Anterior cingulate cortex (tissue), 58 donors: ENCODE measurements at places on chromosomes 16 and 17.
A peak's percentile ranks its signal among the peaks of the same experiment; 100 is the strongest.

- DNase-seq, result no peak
Observed at GRCh38 chr17:16085066-16085699, 85.6 kb downstream of the TTC19 start.

DNA sequence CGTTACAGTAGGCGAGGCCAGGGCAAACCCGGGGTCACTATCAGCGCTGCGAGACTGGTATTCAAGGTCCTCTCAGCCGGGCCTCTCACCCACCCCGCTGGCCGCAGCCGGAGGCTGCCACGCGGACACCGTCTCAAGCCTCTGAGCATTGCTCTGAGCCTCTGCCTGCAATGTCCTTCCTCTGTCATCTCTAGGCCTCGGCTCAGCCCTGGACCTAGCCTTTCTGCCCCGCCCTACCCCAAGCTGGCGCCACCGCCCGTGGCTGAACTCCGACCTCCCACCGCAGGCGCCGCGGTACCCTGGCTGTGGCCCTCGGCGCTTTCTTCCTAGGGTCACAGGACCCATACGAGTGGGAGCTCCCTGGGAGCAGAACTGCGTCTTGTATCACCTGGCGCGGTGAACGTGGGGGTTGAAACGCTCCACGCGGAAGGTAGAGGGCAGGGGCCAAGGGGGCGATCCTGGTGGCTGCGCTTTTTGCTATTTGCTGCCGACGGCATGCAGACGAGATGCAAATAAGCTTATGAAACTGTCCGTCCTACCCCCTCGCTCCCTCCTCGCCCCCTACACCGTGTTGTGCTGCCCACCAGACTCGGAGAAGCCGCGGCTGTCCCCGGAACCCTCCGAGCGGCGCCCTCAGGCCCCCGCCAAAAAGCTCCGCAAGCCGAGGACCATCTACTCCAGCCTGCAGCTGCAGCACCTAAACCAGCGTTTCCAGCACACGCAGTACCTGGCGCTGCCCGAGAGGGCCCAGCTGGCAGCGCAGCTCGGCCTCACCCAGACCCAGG is 3.7 kb downstream of the DLX4 start:
- DNase-seq, result no peak

- no peak for DNase-seq
Observed at GRCh38 chr16:57367116-57367752, 5.1 kb upstream of the CX3CL1 start.

DNA sequence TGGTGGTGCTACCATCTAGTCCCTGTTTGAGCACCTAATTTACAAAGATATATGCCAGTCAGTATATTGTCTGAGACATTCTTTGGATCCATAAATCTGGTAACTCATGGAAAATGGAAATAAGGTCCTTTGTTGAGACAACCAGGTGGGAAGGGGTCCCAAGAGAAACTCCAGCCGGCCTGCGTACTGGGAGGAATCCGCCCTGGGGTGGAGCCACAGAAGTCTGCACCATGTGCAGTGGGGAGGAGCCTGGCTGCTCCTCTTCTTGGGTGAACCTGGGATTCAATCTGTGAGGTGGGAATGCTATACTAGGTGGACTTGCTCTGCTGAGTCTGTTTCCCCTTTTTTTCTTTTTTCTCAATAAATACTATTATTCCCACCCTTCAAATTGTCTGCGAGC is 339.2 kb upstream of the TNRC6C start:
- no peak for DNase-seq

- DNase-seq, result no peak
Observed at GRCh38 chr16:13936596-13937081, 16.7 kb downstream of the ERCC4 start.

DNA sequence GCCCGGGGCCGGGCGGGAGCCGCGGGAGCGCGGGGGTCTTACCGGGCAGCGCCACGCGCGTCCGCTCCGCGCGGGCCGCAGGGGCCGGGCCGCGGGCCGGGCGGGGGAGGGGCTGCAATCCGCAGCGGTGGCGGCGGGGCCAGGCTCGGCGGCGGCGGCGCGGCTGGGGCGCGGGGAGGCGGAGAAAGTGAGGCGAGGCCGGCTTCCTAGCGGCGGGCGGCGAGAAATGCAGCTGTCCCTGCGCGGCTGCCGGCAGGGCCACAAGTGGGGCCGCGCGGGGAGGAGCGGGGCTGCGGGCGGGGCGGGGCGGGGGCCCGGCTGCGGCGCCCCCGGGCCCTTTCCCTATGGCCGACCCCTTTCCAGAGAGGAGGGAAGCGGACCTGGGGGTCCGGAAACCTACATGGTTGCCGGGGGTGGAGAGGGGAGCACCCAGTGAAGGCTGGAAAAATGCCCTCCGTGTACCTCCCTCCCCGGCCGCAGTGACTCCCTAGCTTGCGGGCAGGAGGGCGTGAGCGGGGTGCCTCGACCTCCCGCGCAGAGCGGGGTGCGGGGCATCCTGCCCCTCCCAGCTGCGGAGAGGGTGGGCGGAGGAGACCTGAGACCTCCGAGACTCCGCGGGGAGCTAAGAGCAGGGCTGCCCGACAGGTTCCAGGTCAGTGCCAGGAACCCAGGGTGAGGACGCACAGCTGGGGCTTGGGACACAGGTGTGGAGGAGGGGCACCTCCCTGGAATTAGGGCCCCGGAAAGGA is at the start of gene CUEDC1:
Gene CUEDC1, minus strand, starts transcription at position 230 of the 749 bp plus-strand sequence. CDS start 69,848 bp downstream, outside the sequence.
- DNase-seq, result no peak

DNA sequence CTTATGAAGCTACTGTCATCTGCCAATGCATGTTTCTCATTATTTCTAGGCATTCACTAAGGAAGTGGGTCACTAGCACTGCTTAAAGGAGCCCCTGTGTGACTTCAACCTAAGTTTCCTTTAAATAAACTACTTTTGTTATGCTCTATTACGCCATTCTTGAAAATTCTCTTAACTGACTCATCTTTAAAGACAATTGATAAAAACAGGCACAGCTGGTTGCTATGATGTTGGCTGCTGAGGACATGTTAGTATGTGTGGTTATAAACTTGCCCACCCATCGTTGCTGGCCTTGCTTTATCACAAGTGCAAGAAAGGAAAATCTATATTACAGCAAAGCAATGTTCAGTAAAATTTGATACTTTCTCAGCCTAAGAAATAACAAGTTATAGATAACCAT is 75.8 kb upstream of the CNTNAP4 start:
- no peak for DNase-seq

- DNase-seq, result no peak
Observed at GRCh38 chr16:51630076-51630475, 479.0 kb upstream of the SALL1 start.

- DNase-seq, result no peak
Observed at GRCh38 chr17:4667166-4667565, 25.7 kb upstream of the ALOX15 start.

DNA sequence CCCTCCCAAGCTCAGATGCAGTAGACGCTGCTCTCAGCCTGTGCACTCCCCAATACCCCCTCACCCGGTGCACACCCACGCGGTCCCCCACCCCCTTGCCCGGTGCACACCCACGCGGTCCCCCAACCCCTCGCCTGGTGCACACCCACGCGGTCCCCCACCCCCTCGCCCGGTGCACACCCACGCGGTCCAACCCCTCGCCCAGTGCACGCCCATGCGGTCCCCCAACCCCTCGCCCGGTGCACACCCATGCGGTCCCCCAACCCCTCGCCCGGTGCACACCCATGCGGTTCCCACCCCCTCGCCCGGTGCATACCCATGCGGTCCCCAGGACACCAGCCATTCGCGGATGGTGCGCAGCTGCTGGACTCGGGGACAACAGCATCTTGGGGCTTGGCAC is 19.9 kb upstream of the CYTH1 start:
- no peak for DNase-seq

DNA sequence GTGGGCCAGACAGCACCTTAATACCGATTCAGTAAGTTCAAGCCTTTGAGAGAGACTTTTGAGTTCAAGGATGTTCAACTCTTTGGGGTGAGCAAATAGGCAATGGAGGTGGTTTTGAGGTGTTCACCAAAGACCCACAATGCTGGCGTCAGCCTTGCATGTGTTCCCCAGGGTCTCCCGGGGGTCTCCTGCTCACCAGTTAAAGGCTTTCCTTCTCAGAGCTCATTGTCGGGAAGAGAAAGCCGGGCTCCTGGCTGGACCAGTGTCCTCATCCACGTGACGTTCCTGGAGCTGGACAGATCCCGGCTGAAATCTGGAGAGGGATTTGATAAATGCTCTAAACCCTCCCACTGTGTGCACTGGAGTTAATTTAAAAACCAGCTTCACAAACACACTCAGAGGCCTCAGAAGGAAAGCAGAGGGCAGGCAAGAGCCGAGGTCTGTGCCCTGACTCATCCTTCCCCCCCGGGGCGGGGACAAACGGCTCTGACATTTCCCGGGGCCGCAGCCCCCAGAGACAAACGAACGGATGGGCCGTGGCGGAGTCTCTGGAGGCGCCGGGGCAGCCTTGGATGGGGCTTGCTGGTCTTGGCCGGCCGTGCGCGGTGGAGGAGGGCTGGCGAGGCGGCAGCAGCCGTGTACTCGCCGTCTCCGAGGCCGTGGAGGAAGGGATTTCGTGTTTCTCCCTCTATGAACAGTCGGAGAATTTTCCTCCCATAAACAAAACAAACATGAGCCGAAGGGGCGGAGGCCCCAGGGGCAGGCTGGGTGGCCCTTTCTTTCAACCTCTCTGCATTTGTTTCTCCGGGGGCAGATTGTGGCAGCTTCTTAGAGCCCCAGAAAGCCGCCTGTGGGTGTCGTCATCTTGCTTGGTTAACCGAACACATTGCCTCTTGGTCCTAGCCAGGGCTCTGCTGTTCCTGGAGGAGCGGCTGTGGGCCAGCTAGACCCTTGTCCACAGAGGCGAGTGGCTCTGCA is 94.2 kb downstream of the NTN1 start:
- no peak for DNase-seq

DNA sequence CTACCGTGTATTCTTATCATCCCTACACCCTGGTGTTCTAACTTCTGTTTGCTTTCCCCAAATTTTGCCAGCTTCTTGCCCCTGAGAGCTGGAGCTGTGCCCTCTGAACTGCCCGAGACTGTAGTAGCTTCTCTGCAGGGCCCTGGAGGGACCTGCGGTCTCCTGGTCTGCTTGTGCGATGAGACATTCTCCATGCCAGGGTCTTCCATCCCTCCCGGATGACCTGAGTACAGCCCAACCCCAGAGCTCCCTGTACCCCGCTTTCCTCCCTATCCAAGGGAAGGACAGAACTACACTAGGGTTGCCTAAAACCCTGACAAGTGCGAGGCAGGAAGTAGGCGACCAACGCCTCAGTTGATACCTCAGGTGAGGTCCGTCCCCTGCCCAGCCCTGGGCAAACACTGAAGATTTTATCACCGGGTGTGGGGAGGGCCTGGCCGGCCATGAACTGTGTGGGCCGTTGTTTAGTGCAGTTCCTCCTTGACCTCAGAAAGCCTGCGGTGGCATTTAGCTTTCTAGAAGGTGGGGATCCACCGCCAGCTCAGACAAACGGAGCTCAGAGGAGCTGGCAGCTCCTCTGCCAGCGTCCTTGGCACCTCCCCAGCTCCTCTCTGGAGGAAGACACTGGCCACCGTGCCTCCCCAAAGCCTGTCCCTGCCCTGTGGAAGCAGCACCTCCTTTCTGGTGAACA is 13.7 kb downstream of the CANT1 start:
- DNase-seq, result no peak

- DNase-seq, result no peak
Observed at GRCh38 chr17:75366432-75366831, 39.0 kb downstream of the GRB2 start.

DNA sequence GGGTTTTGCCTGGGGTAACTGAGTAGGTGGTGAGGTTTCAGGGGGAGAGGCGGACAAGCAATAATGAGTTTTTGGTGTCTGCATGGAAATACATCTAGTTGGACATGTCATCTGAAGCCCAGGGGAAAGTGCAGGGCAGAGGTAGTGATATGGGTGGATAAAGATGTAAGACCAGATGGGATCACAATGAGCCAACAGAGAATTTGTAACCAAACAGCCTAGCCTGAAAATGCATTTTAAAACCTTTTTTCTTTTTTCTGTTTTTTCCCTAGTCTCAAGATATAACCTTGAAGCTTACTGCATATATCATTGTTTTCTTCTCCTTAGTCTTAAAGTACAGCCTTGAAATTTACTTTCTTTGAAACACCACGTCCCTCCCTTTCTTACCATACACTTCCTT is 3.7 kb upstream of the ZNF19 start:
- no peak for DNase-seq

- DNase-seq, result no peak
Observed at GRCh38 chr16:78091419-78091818, 8.0 kb upstream of the WWOX start.

DNA sequence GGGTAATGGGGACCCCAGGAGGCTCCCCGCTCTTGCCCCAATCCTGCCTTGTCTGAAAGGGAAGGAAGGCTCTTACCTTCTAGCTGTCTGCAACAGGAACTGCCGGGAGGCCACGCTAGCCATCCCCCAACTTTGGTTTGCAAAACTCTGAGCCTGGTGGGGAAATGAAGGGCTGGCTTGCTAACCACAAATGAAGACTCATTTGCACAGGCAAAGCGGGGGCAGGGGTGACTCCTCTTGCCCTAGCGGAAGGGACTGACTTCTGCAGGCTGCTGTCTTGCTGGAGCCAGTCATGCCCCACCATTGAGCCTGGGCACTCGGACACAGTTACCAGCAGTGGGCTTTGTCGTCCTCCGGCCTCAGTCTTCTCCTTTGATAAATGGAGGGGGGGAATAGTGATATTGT is 52.6 kb downstream of the PLCG2 start:
- DNase-seq, result peak; percentile 5

DNA sequence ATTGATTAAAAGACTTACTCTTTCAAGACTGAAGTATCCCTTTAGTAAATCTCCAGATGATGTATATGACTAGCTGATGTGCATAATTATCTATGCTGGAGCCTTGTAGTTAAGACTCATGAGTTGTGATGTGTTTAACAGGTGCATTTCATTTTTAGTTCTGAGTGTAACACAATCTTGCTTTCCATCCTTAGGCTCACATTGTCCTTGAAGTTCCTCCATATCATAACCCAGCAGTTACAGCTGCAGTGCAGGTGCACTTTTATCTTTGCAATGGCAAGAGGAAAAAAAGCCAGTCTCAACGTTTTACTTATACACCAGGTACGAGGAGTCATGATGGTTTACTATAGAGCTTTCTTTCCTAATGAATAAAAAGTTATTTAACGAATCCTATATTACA is 52.9 kb downstream of the ESRP2 start:
- no peak for DNase-seq

- DNase-seq, result no peak
Observed at GRCh38 chr16:50441486-50442157, 72.8 kb upstream of the BRD7 start.

DNA sequence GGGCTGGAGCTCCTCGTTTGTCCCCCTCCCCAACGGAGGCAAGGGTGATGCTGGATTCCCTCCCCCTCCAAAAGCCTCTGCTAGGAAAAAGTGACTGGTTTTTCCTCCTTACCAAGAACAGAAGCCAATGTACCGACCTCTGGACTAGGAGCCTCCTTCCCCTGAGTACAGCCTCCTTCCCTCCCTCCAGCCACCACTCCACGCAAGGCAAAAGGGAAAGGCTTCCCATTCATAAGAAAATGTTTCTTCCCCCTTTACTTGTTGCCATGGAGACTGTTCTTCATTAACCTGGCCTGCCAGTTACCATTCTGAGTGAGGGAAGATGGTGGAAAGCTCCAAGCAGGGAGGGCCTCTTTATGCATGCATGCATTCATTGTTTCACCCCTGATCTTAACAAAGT is 4.3 kb upstream of the PIMREG start:
- DNase-seq, result no peak

- no peak for DNase-seq
Observed at GRCh38 chr17:69188064-69188463, 40.6 kb downstream of the ABCA10 start.

GRCh38 chr16:29254676-29255495 is 151.6 kb downstream of the NPIPB11 start:
- no peak for DNase-seq

- DNase-seq, result no peak
Observed at GRCh38 chr17:57919918-57920317, 35.3 kb downstream of the CUEDC1 start.

- DNase-seq, result no peak
Observed at GRCh38 chr17:43757171-43757660, 1.4 kb downstream of the SOST start.
